ENCODE measurements at places on chromosomes 16 and 17.

DNA sequence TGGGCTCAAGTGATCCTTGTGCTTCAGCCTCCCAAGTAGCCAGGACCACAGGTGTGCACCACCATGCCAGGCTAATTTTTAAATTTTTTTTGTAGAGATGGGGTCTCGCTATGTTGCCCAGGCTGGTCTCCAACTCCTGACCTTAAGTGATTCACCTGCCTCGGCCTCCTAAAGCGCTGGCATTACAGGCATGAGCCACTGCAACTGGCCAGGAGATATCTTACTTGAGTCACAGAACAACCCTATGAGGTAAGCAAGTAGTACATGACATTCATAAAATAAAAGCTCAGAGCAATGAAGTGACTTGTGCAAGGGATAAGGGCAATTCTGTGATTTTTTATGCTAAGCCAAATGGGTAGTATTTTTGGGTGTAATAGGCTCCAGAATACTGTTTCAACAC lies 57.3 kb downstream of the CDC27 start:
- no peak for DNase-seq

DNA sequence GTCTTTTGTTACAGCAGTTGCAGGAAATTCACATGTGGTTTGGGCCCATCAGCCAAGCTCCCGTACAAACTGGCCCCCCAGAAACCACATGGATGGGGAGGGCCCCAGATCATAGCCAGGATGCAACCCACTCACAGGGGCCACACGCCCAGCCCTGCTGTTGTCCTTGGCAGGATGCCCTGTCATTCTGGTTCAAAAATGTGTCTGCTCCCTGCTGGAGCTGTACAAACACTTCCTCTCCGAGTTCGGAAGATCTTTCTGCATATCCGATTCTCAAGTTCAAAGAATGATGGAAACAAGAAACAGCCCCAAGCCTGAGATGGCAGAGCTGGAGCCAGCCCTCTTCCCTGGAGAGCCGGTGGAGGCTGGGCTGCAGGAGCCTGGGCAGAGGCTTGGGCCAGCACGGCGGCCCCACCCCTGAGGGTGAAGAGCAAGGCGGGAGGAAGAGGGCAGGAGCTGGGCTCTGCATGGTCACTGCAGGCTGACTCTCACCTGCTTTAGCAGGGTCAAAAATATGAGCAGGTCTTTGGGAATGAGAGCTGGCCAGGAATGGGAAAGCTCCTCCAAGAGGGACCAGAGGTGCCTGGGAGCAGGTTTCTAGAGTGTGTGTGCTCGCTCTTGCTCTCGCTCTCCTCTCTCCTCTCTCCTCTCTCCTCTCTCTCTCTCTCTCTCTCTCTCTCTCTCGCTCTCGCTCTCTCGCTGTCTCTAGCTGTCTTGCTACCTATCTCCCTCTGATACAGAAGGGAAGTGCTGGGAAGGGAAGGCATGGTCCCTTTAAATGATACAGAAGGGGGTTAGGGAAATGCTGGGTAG lies 34.7 kb upstream of the ENPP7 start:
- DNase-seq: no peak

DNA sequence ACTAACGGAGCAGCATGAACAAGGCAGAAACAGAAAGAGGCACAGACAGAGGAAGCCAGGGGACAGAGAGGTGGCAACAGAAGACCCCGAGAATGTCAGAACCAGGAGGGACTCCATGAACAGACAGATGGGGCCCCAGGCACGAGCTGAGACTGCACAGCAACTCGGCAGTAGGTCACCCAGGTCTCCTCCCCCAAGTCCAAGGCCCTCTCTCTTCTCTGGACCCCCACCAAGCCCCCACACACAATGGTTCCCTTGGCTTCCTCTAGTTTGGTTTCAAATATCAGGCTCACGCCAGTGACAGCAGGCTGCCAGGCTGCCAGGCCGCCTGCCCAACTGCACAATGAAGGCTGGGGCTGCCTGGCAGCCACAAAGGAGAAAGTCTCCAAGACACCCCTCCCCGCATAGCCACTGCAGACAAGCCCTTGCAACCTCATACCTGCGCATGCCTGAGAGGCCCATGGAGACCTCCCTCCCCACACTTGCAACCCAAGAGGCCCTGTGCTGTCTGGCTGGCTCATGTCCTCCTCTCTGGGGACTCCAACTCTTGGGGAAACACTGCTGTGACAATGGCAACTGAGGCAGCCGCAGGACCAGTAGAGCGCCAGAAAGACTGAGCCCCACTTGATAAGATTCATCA lies 54.8 kb downstream of the PIMREG start:
- no peak for DNase-seq

DNA sequence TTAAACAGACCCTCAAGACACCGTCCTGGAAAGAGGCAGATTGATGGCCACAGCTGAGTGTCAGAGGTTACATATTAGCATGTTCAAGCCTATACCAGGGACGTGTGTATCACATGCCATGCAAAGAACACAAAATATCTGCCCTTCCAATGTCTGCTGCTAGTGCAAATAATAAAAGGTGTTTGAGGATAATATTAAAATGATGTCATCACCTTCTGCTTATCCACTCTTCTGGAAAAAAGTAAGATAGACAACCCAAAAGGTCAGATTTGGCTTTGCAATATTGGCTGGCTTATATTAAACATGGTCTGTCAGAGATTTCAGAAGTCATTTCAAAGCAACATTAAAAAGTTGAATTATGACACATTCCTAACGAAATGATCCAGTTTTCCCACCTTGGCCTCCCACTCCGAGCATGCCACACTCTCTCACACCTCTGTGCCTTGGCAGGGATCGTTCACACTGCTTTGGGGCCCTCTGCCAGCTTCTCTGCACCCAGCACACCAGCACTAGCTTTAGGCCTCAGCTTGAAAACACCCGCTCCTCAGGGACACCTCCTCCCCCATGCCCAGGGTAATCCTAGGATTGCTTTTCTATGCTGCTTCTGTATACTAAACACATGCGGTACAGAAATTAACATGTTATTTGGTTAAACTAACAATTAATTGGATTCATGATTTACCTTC lies 248.2 kb downstream of the NTN1 start:
- DNase-seq: no peak

- DNase-seq: no peak
Observed at GRCh38 chr17:72422204-72422504, 301.3 kb downstream of the SOX9 start.

GRCh38 chr17:82645516-82645915 lies 2.7 kb downstream of the WDR45B start:
- DNase-seq: no peak

DNA sequence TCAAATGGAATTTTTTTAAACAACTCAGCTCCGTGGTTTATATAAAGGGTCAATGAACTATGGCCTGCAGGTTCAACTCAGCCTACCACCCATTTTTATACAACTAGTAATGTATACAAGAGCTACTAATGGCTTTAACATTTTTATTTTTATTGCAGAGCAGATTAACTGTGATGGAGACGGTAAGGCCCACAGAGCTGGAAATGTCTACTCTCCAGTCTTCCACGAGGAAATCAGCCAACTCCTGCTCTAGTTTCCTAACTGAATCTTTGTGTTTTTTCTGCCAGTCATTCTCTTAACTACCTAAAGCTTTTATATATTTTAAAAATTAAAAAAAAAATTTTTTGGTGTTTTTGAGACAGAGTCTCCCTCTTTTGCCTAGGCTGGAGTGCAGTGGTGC lies 385.1 kb upstream of the MAF start:
- DNase-seq: no peak

GRCh38 chr16:4911970-4912386 lies 25.0 kb downstream of the PPL start:
- DNase-seq: no peak

DNA sequence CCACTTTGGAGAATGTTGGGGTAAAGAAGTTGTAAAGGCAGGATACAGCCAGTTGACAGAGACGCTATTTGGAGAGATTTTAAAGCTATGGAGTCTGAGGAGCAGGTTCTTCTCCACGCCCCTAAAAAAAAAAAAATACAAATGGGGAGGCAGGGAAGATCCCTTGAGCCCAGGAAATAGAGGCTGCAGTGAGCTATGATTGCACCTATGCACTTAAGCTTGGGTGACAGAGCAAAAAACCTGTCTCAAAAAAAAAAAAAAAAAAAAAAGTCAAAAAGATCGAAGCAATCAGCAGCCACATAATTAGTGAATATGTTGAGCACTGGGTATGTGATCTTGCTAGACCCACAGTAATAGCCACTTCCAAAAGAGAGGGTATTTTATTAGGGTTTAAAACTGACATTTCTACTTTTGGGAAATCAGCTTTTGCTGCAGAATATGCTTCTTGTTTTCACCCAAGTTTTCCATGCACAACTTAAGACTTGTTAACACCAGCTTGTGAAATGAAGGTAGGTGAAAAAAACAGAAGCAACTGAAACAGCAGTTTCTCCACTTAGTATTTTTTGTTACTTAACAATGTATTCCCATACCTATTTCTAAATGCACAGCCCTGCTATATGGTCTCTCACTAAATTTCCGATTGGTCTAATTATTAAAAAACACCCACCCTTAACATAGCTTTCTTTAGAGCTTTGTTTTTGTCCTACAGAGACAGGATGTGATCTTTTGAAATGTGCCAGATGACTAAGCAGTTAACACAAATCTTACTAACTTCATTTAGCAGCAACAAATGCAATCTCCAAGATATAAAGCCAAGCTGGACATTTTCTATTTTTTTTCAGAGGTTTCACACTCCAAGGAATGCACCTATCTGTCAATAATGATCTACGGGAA lies 2.5 kb upstream of the ARL6IP1 start:
- no peak for DNase-seq

- no peak for DNase-seq
Observed at GRCh38 chr17:81339191-81339533, 44.1 kb upstream of the SLC38A10 start.

DNA sequence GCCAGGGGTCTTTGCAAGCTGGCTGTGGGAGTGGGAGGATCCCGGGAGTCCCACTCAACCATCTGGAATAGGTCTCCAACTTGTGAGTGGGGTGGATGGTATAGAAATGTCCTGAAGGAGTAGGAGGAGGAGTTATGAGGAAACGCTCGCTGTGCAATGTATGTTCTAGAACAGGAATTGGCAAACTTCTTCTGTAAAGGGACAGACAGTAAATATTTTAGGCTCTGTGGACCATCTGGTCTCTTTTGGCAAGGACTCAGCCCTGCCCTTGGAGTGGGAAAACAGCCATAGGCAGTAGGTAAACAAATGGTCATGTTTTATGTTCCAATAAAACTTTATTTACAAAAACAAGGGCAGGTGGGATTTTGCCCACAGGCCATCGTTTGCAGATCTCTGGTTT lies 149.2 kb downstream of the NPIPB5 start:
- DNase-seq: no peak

GRCh38 chr17:31392856-31393748 lies 1.6 kb downstream of the RAB11FIP4 start:
- DNase-seq: no peak

DNA sequence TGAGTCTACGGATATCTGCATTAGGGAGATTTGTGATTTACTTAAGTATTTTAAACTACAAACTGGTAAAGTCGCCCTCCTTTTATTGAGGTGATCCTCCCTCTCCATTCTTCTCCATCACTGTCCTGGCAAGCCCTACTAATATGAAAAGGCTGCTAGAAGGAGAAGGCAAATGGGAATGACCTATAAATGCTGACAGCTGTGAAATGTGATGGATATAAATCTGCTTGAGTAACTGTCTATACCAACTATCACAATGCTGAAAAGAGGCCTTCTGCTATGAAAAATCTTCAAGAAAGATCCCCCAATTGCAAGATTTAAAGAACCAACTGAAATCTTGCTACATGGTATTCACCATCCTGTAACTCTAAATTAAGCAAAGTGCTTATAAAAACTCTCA lies 15.5 kb downstream of the DNAJC7 start:
- no peak for DNase-seq

DNA sequence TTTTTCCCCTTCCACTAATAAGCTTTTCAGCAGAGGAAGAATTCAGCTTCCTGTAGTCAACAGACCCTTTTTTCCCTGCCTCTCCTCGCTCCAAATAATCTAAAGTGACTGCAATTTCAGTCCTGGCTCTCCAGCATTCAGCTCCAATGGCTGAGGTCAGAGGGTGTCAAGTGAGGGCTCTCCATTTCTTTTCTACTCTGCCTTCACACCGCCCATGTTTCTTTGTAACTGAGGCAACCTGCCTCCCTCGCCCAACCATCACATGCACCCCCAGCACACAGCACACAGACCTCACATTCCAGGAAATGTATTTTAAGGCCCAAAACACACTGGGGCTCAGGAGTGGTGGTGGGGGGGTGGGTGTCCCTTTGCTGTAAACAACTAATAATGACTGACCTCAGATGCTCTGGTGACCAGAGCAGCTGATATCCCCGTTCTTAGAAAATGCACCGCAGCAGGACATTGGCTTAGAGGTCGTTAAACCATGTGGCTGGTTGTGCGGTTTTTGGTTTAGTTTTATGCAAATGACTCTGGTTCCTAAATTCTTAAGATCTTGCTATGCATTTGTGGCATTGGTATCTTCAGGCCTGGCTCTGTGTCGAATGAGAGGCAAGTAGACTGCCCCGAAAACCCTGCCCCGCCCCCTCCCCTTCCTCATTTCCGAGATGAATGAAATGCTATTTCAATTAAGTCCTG lies 203.6 kb downstream of the ZFHX3 start:
- no peak for DNase-seq

DNA sequence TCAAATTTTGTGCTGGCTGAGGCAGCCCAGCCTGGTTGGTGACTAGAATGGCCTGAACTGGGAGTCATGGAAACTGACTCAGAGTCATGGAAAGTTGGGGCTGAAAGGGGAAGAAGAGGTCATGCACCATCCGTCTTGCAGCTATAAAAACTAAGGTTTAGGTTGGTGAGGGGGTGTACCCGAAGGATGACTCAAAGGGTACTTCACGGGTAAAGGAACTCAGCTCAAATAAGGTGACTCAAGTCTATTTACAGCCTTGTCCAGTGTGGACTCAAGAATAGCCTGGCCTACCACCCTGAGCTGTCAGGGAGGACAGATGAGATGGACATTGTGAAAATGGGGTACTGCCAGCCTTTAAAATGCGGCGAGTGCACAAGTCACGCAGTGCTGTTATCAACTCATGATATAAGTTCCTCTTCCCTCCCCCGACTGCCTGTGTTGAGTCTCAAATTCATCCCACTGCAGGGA lies 18.6 kb downstream of the CD300LB start:
- peak; percentile 47 for DNase-seq

GRCh38 chr17:27320222-27320560 lies 26.3 kb downstream of the WSB1 start:
- DNase-seq: no peak

- DNase-seq: no peak
Observed at GRCh38 chr17:68706356-68706920, 105.3 kb upstream of the FAM20A start.

- DNase-seq: peak; percentile 70
Observed at GRCh38 chr16:77211880-77212740, 12.9 kb downstream of the SYCE1L start.
